Stimulated activated CD4-positive, alpha-beta T cell treated with anti-CD3 and anti-CD28 coated beads, Interleukin-4, amount 100 ng/mL, for 4 hours (primary cell): ENCODE measurements at places on chromosomes 11 and 22.

DNA sequence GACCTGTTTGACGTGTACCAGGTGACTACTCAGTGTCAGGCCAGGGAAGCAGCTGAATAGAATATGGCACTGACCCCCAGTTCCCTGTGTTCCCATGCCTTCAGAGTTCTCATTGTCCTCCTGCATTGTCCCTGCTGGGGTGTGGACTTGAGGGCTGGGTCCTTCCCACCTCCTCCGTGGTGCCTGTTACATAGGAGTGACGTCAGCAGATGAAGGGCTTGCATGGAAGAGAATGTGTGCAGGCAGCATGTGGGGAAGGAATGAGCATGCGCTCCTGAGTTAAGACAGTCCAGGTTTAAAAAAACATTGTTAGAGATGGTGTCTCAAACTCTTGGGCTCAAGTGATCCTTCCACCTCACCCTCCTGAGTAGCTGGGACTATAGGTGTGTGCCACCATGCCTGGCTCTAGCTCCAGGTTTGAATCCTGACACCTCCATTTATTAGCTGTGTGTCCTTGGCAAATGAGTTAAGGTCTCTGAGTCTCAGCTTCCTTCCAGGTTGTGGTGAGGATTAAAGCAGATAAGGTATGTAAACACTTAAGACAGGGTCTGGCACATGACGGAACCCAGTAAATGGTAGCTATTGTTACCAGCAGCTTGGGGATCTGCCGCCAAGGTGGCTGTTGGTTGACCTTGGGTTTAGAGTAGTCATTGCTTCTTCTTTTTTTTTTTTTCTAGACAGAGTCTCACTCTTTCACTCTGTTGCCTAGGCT lies 7.5 kb upstream of the SOX10 start:
- DNase-seq: no peak

GRCh38 chr11:106770489-106771085 lies 247.7 kb downstream of the GUCY1A2 start:
- no peak for DNase-seq

DNA sequence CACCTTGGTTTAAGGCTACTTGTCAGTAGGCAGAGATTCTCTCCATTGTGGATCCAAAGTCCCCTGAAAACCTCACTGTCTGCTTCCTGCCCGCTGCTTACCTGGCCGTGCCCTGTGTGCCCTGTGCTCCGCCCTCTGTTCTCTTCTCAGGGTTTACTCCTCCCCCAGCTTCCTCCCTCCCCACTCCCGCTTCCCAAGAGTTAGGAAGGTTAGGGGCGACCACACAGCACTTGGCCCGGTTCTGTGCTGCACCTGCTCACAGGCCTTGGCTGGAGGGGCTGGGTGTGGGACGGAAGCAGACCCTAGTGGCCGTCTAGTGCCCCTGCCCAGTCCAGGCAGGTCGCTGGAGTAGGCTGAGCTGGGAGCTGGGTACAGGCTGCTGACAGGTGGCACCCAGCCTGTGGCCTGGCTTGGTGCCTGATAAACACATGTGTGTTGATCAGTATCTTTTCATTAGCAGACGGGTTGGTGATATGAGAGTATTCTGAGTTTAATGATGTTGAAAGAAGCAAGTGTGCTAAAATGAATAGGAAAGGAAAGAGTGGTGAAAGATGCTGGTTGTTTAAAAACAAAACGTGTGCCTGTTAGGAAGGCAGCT lies 40.5 kb downstream of the GRAMD4 start:
- DNase-seq: no peak

- DNase-seq: no peak
Observed at GRCh38 chr11:10902301-10903063, 44.6 kb upstream of the ZBED5 start.

GRCh38 chr11:125157953-125158680 lies 6.4 kb upstream of the PKNOX2 start:
- DNase-seq: no peak

DNA sequence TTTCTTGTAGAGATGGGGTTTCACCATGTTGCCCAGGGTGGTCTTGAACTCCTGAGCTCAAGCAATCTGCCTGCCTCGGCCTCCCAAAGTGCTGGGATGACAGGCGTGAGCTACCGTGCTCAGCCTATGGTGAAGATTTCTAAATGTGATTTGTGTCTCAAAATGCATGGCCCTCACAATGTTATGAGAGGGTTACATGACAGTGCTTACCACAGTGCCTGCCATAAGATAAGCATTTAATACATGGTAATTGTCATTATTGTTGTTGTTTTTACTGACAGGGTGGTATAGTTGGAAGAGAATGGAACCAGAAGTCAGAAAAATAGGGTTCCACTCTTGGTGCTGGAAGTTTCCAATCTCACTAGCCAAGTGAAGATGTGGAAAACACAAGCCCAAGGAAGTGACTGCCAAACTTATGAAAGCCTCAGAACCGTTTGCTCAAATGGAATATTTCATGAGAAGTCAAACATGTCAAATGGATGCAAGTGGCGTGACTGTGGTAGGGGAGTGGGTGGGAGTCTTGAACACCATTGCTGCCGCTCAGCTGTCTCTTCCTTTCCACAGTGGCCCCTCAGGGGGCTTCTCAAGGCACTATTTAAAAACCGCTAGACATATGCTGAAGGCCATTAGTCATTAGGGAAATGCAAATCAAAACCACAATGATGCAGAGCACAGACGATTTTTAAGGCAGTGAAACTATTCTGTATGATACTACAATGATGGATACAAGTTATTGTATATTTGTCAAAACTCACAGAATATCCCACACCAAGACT lies 29.1 kb upstream of the LMO2 start:
- DNase-seq: no peak

DNA sequence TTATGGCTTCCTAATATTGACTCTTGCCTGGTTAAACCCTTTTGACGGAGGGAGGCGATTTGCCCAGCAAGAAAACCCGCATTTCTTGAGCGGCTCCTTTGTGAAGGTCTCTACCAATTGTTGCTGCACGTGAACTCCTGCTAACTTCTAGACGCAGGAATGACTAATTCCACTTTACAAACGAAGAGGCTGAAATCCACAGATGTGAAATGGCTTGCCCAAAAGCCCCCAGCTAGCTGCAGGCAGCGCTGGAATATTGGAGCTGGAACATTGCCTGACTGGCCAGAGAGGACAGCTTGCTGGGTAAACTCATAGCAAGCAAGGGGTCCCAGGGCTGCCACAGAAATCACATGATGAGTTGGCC lies 542 bp downstream of the GCAT start:
- DNase-seq: no peak

GRCh38 chr22:27775758-27776649 lies 25.6 kb downstream of the MN1 start:
- DNase-seq: no peak

GRCh38 chr11:77821349-77821851 lies 456 bp downstream of the AAMDC start:
- DNase-seq: peak; percentile 7

DNA sequence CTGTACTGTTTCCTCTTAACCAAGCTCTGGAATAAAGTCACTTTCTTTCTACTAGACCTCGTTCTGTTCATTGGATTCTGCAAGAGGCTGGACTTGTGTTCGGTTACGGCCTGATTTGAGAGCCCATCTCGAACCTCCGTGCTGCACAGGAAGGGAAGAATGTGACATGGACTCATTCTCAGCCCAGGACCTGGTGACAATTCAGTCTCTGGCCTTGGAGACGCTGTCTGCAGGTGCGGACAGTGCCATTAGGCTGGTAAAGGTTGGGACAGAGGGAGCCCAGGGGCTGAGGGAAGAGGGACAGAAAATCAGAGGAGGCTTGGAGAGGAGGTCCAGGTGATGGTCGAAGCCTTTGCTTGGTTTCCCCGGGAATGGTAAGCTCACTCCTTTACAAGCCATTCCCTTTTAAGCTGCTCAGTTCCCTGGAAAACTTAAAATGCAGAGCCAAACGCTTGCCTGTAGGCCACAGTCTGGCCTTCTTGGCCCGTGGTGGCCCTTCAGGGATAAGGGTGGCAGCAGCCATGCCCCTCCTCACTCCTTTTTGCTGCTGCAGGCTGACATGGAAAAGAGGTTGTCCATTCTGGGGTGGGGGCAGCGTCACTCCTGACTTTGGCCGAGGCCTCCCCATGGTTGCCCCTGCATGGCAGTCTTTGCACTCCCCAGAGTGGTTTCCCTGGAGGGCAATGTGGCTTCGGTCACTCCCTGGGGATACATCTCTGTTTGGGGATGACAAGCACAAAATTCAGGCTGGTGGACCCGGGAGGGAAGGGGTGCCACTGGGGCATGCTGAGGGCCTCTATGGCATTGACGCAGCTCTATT lies 52.3 kb downstream of the SHISAL1 start:
- DNase-seq: no peak

GRCh38 chr22:46860562-46860961 lies 98.1 kb downstream of the TBC1D22A start:
- DNase-seq: no peak

GRCh38 chr11:79412761-79413160 lies 28.1 kb downstream of the TENM4 start:
- no peak for DNase-seq
